Adrenal gland (tissue), 19 donors: ENCODE measurements at places on chromosomes 3 and 15. TPM values are rescaled to one million over a fixed set of nuclear protein-coding genes. Genes with fewer than 3 reads are reported as not detected.

Gene MAP6D1
- polyA plus RNA-seq, result 0.27 TPM

Gene HTR3E
- polyA plus RNA-seq, result not detected

Gene CGNL1
- 15.6 TPM for polyA plus RNA-seq

Gene DPPA4
- polyA plus RNA-seq, result 0.16 TPM

Gene SHISA5
- 85.6 TPM for polyA plus RNA-seq

Gene NEK11
- polyA plus RNA-seq, result 7.3 TPM

Gene SCAANT1
- 1.6 TPM for polyA plus RNA-seq

Gene AHSG
- polyA plus RNA-seq, result 0.26 TPM

Gene AMT
- 55.8 TPM for polyA plus RNA-seq

Gene GXYLT2
- 1.9 TPM for polyA plus RNA-seq
